ENCODE measurements at places on chromosomes 12 and 14.
A peak's percentile ranks its signal among the peaks of the same experiment; 100 is the strongest.

GRCh38 chr12:4270831-4271716, 2.5 kb upstream of the CCND2 start:
- DNase-seq, result no peak

GRCh38 chr12:80442426-80443222, 1.4 kb upstream of the PTPRQ start:
- no peak for DNase-seq

- no peak for DNase-seq
Measured at GRCh38 chr14:85281921-85282320, 248.0 kb upstream of the FLRT2 start.

DNA sequence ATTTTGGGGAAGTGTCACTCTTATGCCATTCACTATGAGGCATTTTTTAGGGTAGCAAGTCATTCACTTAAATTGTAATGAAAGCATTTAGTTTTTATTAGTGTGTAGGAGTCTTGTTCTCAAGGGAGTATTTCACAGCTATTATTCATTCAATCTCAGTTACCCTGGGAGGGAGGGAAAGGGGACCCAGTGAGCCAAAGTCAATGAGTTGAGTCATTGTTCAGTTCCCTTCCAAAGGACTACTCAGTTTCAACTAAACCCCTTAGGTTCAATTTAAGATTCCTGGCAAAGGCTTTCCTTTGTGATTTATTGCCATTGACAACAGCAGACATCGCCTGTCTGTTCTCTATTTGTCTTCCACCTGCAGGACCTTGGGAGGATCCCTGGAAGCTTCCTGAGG, 29.3 kb upstream of the RASSF8 start:
- DNase-seq, result no peak

DNA sequence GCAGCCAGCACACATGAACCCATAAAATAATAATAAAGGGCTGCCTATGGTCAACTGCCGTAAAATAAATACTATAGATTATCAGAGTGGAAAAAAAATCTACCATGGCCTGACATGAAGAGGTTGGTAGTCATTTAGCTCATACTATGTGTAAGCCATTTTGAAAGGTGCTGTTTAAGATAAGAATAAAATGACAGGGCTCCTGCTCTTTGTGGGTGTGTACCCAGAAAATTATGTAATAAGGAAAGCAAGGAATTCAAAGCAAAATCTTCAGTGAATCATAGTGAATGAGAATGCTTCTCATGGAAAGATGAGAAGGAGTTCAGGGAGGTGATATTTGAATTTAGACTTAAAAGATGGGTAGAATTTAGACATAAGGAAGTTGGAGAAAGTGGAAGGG, 42.9 kb upstream of the PPM1H start:
- DNase-seq, result no peak

GRCh38 chr14:40374221-40374620, 942.0 kb upstream of the FBXO33 start:
- DNase-seq, result no peak

GRCh38 chr14:104869669-104870367, 4.8 kb downstream of the CEP170B start:
- DNase-seq, result no peak

- DNase-seq, result no peak
Measured at GRCh38 chr14:57831981-57832380, 33.9 kb downstream of the SLC35F4 start.

- DNase-seq, result no peak
Measured at GRCh38 chr12:47989023-47989417, 15.3 kb downstream of the COL2A1 start.

GRCh38 chr12:13023811-13024530, 20.2 kb upstream of the FAM234B start:
- no peak for DNase-seq

GRCh38 chr12:27781680-27782079, 1.6 kb upstream of the MANSC4 start:
- DNase-seq, result no peak

DNA sequence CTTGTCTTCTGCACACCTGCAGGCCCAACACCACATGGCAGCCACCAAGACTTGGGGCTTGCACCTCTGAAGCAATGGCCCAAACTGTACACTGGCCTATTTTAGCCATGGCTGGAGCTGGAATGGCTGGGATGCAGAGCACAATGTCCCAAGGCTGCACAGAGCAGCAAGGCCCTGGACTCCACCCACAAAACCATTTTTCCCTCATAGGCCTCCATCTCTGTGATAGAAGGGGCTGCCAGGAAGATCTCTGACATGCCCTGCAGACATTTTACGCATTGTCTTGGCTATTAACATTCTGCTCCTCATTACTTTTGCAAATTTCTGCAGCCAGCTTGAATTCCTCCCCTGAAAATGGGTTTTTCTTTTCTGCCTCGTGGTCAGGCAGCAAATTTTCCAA, 22.1 kb downstream of the ATXN7L3B start:
- no peak for DNase-seq

DNA sequence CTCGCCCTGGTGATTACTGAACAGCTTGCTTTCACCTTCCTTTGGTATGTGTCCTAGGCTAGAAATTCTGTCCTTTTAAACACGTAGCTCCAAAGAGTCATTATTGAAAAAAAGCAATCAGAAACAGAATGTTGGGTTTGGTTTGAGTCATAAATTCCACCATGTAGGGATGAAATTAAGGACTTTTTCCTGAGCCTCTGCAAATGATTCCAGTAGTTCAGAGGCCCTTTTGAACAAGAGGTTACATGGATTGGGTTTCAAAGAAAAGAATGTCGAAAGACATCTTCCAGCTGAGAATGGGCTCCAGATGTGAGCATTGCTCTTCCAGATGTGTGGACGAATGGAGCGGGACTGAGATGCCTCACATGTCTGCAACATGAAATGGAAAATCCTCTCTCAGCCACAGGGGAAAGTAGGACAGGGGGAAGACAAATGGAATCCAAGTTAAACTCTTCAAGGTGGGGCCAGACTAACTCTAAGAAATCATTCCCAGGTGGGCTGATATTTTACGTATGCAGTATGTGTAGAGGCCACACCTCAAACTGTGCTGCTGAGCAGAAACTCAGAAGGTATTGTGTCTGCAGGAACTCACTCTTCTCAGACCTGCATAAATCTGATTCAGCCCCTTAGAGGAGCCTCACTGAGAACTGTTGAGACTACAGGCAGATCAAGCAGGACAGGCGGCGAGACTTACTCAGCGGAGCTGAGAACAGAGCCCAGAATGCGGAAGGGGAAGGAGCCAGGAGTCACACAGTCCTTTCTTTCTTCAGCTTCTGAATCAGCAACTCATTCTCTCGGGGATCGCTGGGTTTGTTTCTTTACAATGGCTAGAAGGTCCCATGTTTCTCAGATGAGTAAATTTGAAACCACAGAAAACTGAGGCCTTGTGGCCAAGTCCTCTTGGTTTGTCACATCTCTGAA, 23.3 kb upstream of the EMP1 start:
- no peak for DNase-seq

DNA sequence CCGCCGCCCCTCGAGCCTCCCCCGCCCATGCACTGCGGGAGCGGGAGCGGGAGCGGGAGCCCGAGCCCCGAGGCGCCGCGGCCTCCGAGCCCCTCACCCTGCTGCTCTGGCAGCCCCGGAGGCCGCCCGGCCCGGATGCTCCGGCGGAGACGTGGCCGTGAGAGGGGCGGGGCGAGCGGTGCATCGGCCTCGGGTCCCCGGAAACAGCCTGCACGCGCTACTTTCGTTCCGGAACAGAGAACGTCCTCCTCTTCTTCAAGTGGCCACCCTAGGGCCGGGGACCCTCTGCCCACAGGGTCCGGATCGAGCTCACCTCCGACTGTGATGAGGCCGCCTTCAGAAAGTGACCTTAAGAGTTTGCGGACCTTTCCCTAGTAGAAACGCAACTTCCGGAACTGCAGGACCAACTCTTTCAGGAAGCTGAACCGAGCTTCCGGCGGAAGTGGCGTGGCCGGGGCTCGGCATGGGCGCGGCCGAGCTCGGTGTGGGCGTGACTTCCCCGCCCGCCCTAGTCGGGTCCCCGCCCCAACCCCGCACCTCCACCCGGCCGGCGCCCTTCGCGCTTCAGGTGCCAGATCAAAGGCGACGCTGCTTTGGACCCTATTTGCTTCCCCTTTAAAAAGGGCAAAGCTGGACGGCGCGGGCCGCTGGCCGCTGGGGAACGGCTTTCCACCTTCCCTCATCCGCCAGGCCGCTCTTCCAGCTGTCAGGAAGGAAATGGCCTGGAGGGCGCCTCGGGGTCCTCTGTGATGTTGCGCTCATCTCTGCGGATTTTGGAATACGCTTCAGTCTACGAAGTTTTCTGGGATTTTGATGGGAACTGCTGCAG, at the start of gene GOLGA3:
Gene GOLGA3, minus strand, starts transcription at position 164 of the 829 bp plus-strand sequence. CDS start 6,741 bp downstream, outside the sequence.
- peak; percentile 94 for DNase-seq

- no peak for DNase-seq
Measured at GRCh38 chr12:76704693-76705092, 59.2 kb upstream of the ZDHHC17 start.

DNA sequence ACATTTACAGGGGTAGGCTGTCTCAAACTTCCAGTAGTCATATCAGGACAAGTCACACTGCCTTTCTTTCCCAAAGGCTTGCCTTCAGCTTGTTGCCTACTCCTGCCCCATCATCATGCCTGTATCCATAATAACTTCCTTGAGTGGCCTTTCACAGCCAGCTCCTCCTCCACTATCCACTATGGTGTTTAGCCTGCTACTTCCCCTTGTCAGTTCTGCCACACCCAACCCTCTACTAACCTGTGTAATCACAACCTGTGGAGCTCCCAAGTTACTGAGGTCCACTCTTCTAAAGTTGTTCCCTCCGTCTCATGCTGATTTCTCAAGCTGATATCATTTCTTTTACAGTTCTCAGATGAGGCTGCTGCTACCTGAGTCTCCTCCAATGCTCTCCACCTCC, 159.9 kb downstream of the BMP4 start:
- DNase-seq, result no peak

GRCh38 chr12:57146092-57146491, 1.3 kb downstream of the LRP1-AS start:
- DNase-seq, result no peak

DNA sequence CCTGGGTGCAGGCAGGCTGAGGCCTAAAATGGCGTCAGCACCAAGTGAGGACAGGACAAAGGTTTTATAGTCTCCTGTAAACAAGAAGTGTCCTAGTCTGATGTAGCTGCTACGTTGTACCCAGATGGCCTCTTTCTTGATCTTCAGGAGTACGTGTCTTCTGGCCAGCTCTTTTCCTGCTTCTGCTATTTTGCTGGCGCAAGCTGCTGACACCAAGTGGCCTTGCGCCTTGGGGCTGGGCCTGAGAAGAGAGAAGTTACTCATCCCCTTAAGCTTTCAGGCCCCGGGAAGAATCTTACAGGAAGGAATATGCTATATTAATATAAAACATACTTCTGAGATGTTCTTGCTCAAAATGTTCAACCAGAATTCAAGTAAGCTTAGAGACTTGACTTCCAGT, 605.2 kb downstream of the GALC start:
- no peak for DNase-seq

DNA sequence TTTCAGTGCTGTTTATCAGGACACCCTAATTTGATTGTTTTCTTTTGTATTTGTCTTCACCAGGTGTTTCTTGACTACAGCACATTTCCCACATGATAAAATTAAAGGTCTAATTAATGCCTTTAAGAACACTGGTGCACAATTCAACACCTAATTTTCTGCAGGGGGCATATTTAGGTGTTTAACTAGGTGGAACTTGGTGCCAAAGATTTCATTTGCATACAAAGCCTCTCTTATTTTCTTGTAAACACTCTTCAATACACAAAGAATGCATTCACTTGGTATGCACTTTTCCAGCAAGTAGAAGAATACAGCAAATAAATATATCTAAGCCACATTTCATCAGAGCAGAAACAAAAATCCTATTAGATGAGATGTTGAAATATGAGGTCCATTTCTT, 646.2 kb upstream of the FOXG1 start:
- DNase-seq, result no peak

DNA sequence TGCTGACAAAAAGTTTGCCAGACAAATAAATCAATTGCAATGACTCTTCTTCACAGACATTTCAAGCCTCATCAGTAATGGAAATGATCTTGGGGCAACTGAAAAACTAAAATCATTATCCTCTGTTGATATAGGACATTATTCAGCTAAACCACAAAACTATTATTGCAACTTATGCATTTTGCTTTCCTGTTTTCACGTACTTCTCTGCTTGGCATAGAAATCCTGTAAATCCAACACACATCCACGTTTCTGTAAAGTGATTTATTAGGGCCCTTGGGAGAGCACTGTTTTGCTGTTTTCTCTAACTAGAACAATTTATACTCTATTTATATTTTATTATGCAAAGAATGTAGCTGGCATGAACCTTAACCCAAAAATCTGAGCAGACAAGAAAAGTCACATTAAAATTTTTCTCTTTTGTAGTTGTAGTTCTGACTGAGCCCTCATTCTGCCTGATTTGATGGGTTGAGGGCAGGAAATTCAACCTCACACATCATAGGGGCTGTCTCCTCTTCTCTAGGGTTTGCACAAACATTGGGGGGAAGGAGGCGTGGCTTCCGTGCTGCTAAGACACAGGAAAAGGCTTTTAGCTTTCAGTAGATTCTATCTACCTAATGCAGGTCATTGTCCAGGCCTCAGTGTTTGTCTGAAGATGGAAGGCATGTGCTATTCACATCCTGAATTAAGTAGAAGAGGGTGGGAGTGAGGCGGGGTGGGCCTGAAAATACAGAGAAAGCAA, 11.5 kb upstream of the NUP107 start:
- DNase-seq, result peak; percentile 46

- no peak for DNase-seq
Measured at GRCh38 chr12:66107451-66107915, 23.1 kb downstream of the LLPH start.

Data from activated CD4-positive, alpha-beta T cell treated with anti-CD3 and anti-CD28 coated beads for 1 hour (primary cell).